ENCODE measurements at places on chromosomes 12 and 14.

- no peak for DNase-seq
These were observed 421 bp downstream of the SUOX start for GRCh38 chr12:55997535-55997859.

DNA sequence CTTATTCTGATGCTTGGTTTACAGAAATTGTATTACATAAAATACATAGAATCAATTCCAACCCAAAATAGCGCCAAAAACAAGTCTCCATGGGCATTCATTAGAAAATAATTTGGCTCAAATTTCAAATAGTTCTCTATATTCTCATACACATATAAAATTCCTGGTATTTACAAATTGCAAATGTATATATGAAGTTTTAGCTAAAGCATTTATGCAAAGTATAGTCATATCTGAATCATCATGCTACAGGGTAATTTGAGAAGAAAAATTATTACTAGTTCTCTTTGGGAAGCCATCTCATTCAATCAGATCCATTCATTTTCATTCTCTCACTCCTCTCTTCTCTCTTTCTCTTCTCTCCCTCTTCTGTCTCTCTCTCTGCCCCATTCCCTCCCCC, 257.8 kb downstream of the DPF3 start:
- DNase-seq, result no peak

GRCh38 chr12:31965090-31965489, 5.9 kb downstream of the RESF1 start:
- no peak for DNase-seq

- no peak for DNase-seq
These were observed 21.9 kb upstream of the ADIPOR2 start for GRCh38 chr12:1668833-1669543.

DNA sequence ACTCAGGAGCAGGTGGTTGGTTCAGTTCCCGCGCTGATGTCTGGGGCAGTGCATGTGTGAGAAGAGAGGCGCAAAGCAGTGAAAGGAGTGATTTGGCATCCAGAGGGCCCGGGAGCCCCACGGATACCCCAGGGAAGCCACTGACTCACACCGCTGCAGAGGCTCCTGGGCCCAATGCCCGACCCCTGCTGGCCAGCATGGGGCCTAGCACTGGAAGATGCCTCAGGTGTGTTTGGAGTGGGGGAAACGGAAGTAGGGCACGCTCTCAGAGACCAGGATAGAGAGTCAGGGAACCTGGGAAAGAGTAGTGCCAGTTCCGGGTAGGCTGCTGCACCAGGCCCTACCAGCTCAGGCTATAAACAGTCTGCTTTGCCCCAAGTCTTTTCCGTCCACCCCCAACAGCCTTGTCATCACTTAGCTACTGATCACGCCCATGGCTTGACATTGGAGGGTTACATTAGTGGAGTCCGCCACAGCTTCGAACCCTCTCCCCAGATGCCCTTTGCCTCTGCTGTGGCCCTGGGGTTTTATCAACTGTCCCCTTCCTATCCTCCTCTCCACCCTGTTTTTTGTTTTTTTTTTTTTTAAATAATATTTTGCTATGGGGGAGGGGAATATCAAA, 9.5 kb upstream of the CSAD start:
- DNase-seq, result peak; percentile 80

DNA sequence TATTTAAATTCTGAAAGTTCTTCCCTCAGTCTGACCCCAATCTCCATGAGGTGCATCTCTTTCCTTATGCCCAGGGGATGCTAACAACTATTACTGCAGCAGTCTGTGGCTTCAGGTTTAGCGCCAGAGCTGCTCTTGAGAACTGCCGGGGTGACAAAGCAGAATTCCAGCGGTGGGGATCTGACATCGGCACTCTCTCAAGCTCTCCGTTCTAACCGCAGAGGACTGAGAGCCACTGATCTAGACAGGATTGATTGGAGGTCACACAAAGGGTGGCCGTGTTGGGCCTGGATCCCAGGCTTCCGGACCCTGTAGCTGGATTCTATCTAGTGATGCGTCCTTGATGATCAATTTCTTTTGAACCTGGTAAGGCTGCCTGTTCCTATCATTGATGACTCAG, 155.6 kb upstream of the TMEM132C start:
- no peak for DNase-seq

DNA sequence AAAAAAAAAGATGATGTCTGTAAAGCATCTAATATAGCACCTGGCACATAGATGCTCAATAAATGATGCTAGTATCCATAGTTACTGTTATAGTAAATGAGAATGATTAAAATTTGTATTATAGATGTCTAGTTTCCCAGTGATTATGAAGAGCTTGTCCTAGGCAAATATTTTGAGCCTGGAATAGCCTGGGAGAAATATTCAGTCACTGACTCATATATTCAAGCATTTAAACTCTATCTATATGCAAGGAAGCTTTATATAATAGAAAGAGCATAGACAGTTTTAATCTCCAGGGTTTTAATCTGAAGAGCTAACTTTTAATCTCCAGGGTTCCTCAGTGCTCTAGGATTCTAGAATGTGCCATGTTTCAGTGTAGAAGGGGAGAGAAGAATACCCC, 91.5 kb upstream of the VASH1 start:
- DNase-seq, result no peak

DNA sequence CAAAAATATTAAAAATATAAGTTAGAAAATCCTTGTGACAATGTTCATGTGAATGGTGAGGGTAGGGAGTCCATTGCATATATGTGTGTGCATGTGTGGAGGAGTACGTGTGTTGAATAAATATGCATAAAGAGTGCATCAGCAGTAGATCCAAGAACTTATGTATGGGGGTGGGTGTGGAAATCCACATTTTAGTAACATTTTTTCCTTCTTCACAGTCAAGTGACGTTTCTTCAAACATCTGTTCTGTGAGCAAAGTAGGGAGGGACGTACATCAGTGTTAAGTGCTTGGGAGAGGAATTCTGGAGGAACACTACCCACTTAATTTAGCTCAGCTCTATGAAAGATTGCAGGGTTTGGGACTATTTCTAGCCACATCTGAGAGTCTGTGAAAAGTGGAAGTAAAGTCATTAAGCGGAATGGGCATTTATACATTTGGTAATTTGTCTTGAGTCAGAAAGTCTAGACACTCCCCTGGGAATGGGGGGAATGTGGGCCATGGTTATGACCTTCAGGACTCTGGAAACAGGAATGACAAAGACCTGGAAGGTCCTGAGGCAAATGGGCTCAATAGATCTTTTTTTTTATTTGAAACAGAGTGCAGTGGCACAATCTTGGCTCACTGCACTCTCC, 156.4 kb upstream of the PLXNC1 start:
- no peak for DNase-seq

DNA sequence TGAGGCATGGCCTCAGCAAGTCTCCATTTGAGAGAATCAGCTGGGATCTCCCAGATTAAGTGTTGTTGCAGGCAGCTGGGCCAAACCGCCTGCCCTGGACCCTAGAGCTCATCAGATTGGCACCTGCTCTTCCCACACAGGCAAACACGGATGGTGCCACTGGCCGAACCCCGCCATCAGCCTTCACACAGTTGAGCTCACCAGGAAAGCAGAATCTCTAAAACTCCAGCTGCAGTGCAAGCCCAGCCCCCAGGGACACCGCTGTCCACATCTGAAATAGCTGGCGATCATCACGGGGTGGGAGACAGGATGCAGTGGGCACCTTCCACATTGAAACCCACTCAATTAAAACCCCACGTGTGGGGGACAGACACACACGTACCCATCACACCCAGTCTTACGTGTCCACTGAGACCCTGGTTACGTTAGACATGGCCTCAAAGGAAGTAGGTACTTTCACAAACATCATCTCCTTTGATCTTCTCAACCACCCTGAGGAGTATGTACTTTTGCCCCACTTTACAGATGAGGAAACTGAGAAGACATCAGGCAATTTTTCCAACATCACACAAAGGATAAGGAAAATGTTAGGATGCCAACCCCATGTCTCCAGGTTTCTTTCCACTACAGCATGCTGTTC, 88.8 kb downstream of the SINHCAF start:
- no peak for DNase-seq

GRCh38 chr12:115993737-115994136, 283.8 kb downstream of the MED13L start:
- DNase-seq, result no peak

DNA sequence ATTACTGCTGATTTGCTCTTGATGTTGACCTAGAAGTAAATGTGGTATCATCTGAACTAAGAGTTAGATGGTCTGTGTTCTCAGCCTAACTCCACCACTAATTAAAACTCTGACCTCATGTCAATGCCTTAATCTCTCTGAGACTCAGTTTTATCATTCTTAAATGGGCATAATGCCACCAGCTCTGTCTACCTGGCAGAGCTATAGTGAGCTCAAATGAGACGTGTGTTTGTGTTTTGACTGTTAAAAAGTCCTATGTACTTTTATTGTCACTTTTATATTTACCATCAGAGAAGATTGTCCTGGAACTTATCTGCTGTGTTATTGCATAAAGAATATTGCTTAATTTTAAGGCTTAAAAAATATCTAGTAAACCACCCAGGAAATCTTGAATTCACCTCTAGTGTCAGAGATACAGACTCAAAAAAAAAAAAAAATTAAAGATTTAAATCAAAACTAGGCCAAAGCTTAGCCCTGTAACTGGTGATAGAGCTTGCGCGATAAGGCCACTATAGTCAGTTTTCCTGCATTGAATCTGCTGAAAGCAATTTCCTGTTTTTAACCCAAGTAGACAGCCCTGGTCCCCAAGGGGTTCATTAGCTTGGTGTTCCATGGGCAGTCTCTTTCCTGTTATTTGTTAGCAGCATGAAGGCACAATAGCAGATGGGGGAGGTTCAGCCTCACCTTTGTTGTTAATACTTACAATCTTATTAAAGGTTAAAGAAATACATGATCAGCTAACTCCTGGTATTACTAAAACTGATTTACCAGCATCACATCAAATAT, 261.8 kb downstream of the ATP23 start:
- DNase-seq, result no peak

- DNase-seq, result no peak
These were observed 11.9 kb upstream of the SERPINA4 start for GRCh38 chr14:94548999-94549985.

DNA sequence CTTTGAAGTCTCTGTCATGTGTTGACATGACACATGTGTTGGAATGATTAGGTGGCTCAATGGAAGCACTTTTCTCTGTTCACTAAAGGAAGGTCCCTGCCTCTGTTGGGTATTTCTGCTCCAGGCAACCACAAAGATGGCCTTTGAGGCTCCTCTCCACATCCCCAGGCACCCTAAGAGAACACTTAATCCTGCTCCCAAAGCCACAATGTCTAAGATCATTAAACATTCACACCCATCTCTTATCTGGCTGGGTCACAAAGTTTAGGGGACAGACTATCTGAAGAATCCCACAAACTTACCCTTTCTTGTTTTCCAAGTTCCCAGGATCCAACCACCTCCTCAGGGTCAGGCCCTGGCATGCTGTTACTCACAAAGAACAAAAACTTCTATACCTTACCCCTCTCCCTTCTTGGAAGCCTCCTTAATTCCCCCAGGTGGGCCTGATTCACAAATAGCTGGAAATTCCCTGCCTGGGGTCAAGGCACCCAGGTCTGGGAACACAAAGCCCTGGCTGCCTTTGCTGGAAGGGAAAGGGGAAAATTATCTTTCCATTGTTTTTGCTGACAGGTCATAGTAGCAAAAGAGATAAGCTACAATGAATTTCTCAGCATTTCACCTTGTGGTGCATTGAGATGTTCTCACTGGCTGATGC, 333.7 kb downstream of the PCNX1 start:
- no peak for DNase-seq

All from ascending aorta (tissue), 2 donors.